ENCODE measurements at places on chromosomes 7 and 10.

DNA sequence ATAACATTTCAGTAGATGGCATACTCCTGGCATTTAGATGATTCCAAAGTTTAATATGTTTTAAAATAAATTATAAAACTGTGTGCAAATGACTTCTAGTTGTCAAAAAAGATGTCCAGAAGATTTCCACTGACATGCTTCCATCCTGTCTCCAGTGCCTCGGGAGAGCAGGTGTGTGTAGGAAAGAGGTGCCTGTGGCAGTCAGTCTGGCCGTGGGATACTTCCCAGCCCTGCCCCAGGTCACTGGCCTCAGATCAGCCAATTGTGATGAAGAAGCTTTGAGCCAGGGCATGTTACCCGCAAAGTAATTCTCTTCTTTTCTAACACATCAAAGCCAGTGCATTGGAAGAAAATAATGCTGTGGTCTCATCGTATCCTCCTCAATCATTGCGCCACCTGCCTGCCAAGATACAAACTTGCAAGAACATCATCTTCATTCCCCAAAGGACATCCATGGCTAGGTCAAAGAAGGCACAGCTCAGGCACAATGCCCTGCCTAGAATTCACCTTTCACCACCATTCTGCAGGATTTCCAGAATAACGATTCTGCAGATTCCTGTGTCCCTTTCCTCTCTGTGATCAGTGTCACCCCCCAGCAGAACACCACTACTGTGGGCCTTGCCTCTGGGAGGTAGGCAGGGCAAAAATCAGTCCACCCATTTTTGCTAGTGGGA is 6.3 kb upstream of the KCNMA1 start:
- DNase-seq = peak; percentile 69

DNA sequence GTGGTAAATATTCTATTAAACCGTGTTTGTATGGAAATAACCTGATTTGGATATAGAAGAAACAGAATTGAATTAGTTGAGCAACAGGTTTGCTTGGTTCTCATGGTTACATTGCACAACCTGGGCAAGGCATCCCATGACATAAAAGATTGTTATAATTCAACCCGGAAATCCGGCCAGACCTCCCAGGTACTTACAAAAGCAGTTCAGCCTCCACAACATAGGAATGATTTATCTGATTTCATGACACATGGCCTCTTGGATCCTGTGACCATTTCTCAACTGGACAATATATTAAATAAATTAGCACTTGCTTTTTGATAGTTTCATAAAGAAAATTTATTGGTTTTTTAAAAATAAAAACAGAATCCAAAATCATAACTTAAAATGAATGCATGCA is 55.1 kb upstream of the PTPN12 start:
- no peak for DNase-seq

DNA sequence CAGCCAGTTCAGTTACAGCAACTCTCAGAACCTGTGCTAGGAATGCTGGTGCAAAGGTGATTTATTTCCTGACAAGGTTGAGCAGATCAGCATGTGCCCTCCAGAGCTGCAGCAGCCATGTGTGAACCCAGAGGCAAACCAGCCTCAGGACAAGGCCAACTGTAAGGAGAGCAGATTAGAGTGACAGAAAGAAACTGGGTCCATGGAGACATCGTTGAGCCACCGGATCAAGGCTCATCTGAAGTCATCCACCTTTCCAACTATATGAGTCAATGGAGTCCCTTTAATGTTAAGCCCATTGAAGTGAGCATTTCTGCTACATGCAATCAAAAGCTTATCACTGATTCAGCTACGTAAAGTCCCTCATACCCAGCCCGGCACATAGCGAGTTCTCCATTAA is 26.4 kb downstream of the KCNMA1 start:
- DNase-seq = no peak

GRCh38 chr7:43758822-43759683 is 573 bp downstream of the BLVRA start:
- DNase-seq = peak; percentile 13

DNA sequence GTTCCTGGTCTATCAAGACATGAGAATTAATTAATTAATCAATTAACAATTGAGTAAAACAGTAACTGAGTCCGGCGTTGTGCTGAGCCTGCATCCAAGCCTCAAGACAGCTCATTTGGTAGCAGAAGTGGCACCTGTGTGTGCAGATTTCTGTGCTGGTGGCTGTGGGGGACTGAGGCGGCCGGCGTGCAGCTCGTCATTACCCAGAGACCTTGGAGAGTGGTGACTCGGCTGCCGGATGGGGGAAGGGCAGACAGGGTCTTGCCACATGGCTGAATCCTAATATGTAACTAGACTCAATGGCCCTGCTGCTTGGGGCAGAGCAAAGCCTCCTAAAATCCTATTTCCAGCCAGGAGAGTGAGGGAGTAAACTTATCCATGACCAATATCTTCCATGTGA is 510.2 kb downstream of the TCERG1L start:
- DNase-seq = no peak

GRCh38 chr10:78212060-78212785 is 178.6 kb downstream of the RPS24 start:
- no peak for DNase-seq

GRCh38 chr7:76356823-76357222 is 2.0 kb downstream of the YWHAG start:
- peak; percentile 33 for DNase-seq

DNA sequence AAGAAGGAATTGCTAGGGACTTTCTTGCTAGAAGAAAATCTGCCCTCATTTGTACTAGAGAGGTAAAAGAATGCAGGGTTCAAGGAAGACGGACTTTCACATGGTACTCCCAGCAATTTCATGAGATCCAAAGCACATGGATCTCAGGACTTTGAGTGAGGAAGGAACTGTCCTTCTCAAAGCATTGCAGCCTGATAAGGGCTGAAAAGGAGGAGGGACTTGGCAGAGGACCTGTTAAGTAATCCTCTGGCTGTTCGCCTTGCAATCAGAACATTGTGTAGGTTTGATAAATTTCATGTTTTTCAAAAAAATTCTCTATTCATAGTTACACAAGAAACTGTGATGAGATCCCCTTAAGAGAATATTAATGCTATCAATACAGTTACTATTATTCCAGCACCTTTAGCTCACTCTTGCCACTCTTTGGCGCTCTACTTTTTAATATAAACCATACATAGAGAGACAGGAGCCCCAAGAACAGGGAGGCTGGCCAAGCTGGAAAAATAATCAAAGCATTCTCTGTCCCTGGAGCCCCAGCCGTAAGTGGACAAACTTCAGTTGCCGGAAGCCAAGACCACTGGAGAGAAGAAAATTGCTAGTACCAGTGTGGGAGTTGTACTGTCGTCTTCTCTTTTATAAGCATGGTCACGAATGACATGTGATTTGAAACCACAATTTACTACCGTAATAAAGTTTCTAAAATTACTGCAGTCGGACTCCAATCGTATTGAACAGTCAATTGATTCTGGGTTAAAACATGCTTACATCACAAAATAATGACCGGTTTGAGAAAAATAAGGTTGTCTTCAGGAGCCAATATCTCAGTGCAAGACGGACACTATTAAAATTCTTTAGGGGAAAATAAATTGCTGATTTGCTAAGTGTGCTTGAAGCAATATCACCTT is 424.4 kb downstream of the SDK1 start:
- no peak for DNase-seq

- DNase-seq = peak; percentile 92
Measured at GRCh38 chr7:129969881-129970446, 17.2 kb upstream of the UBE2H start.

DNA sequence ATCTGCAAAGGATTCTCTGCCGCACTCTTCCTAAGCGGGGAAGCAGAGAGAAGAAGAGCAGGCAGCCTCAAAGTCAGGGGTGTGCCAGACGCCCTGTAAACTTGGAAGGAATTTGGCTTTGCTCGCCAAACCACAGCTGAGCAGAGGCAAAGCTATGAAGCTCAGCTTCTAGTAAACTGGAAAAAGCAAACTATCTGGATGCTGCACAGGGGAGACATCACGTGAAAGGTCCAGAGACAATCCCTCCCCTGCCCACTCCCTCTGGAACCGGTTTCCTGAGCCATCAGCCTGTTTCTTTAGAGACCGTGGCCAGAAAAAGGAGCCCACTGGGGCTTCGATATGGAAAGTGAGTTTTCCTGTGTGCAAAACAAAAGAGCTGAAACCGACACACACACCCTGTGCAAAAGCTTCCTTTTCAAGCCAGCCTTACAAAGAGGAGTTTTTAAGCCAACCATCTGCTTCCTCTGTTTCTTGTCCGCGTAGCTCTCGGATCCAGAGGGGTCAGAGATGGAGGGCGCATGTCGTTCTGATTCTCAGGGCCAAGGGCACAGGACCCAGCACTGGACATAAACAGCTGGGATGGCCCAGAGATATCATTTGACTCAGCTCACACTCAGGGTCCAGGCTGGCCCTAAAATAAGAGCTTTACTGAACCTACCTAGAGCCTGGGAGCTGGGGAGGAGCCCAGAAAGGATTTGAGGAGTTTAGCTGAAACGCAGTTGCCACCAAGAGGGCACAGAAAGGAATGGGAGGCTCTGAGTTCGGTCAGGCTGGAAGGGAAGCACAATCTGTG is 58.2 kb upstream of the DNAAF5 start:
- DNase-seq = no peak

DNA sequence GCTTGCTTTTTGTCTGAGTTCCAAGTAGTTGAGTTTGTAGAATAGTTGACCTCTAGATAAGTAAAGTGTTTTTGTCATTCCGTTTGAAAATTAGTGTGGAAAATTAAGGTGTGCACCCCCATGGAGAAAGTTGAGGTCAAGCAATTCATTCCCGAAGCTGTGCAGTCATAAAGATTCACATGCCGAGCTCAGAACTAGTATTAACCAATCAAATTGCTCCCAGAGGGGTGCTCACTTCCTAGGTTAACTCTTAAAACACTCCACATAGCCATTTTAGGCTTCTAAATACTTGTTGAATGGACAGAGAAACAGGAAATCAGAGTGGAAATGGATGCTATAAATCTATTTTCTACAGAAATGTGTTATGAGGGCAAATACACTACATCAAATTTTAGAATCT is 638.9 kb downstream of the SUGCT start:
- DNase-seq = no peak

GRCh38 chr10:98925651-98926050 is 310.0 kb downstream of the HPSE2 start:
- DNase-seq = no peak

DNA sequence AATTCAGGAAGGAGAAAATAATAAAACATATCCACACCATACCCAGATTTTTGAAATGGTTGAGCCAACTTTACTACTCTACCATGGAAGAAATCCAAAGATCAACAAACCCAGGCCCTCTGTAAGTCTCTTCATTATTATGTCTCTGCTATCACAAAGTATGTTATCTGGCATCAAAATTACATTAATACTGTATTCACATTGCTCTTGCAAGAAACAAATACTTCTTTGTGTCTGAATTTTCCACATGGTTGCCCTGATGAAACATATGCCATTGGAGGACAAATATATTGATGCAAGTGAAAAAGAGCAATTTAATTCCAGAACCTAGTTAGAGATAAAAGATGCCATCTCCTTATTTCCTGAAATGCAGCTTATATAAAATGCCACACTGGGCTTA is 204.0 kb downstream of the FZD1 start:
- no peak for DNase-seq

GRCh38 chr10:102286216-102286615 is 40.9 kb downstream of the GBF1 start:
- DNase-seq = no peak

GRCh38 chr7:129091484-129092002 is 36.6 kb upstream of the TNPO3 start:
- peak; percentile 27 for DNase-seq

- DNase-seq = peak; percentile 47
Measured at GRCh38 chr10:101071267-101071884, 9.6 kb downstream of the KAZALD1 start.

- peak; percentile 30 for DNase-seq
Measured at GRCh38 chr10:35959252-35959651, 317.2 kb upstream of the FZD8 start.

- no peak for DNase-seq
Measured at GRCh38 chr7:72334698-72335097, 77.4 kb downstream of the CALN1 start.

GRCh38 chr10:91137822-91138221 is 82.6 kb upstream of the PCGF5 start:
- DNase-seq = no peak

DNA sequence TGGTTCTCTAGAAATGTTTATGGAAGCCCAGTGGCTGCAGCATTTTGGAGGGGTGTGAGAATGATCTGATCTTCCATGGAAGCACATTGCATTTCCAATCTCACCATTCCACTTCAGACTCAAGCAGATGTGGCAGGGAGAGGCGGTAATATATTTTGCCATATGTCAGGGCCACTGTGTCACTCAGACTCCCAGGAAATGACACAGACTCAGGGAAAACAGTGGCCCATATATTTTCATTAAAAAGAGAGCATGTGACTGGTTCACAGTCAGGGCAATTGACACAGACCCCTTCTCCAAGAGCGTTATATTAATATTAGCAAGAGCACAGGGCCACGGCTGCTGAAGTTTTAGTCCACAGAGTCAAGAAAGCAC is 149.3 kb upstream of the NRP1 start:
- no peak for DNase-seq

- no peak for DNase-seq
Measured at GRCh38 chr10:114718374-114718773, 60.3 kb upstream of the ABLIM1 start.

DNA sequence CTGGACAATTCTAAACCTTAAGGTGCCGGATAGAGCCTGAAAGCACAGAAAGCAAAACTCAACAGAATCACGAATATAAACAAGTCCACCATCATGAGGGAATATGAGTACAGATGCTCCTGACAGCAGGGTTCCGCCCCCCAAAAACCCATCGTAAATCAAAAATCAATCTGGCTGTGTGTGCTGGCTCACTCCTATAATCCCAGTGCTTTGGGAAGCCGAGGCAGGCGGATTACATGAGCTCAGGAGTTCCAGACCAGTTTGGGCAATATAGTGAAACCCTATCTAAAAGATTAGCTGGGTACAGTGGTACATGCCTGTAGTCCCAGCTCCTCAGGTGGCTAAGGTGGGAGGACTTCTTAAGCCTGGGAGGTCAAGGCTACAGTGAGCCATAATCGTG is 12.2 kb downstream of the BUD31 start:
- DNase-seq = no peak

DNA sequence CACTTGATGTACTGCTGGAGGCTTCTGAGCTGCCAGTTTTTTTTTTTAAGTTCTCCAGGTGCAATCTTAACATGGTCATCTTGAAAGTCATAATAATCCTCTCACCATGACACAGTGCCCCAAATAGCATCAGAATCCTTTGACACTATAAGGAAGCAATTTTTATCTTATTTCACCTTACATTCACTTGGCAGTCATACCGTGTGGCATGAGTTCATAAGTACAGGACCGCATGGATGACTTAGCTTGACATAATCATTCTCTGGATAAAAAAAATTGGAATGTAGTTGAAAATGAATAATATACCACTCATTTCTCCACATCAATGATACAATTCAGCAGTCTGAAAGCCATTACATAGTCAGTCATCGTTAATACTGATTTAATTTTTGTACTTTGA is 25.6 kb upstream of the TMEM196 start:
- peak; percentile 52 for DNase-seq

- DNase-seq = no peak
Measured at GRCh38 chr7:52720856-52721255, 314.6 kb upstream of the POM121L12 start.
